Left kidney (tissue), 8 donors: ENCODE measurements at places on chromosomes 5 and 9.

DNA sequence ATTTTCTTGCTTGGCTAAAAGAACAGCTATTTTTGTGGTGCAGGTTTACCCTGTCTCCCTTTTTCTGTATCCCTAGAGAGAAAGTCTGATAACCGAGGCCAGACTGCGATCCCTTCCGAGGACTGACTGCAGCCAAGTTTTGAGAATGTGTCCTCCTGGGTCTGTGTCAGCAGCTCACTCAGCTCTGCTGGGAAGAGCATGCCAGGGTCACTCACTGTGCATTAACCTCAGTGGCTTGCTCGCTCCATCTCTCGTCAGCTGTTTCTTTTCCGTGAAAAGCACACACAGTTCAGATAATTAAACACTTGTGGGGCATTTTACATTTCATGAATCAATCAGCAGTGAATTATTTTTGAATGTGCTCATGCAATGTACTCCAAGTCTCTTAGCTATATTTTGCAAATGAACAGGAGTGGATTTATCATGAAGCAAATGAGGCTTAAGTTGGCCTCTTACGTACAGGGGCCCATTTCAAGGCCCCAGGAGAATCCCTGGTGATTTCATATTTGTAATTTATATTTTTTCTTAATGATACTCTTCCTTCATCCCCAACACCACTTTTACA, 252.1 kb downstream of the SMARCA2 start:
- DNase-seq, result peak; percentile 28

GRCh38 chr5:163460562-163461171, at the start of gene HMMR:
Gene HMMR (plus strand): TSS chr5:163460632. CDS start chr5:163460693, 61 bp downstream.
- no peak for DNase-seq

DNA sequence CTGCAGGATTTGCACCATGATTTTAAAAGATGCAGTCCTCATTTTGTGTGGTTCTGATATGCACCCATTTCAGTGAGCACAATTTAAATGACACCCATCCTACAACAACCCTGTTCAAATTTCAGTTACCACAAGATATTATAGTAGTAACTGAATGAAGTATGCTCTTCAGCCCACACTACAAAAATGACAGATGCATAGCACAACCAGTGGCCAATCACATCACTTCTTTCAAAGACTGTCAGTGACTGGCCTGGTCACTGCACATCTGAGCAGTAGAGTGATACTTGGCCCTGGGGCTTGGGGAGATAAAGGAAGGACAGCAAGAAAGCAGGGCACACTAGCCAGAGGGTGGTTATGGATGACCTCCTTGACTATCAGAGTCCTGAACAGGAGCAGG, 19.8 kb upstream of the IFNK start:
- no peak for DNase-seq

DNA sequence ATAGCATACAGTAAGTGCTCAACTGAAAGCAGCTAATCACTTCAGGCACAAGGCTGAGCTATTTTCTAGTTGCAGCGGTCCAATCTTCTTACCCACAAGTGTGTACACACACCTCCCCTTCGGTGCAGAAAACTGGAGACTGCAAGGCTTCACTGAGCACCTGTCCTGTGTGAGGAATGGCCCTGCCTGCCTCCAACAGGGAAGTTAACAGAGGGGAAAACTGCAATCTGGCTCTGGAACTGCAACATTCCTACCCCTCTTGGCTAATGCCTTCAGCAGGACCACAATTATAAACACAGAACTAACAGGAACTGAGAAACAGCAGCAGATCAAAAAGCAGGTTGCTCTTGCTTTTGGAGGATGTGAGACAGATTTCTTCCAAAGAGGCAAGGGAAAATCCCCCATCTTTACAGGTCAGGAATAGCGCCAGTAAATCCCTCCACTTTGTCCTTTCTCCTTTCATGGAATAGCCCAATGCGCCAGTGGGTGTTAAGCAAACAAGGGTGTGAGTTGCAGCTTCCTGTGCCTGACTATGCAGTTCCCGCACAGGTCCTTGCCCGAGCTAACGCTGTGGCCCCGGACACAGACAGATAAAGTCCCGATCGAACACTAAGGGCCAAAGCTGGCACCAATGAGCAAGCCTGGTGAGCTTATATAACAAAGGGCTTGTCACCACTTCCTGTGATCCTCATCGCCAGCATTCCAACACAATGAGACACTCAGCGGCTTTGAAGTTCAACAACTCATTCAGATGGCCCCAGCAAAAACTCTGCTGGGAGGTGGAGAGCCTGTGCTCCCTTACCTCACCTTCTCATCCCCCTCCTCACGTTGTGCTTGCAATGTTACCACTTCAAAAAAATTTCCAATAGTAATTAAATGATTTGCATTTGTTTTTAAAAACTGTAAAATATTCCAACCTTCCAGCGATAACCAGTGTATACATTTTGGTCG, 21.5 kb downstream of the SHB start:
- DNase-seq, result peak; percentile 78

- DNase-seq, result no peak
These were observed 40.3 kb downstream of the NR6A1 start for GRCh38 chr9:124730772-124731171.

- no peak for DNase-seq
These were observed 37.8 kb upstream of the ATP6V1G1 start for GRCh38 chr9:114549697-114550330.

- peak; percentile 32 for DNase-seq
These were observed 91.1 kb upstream of the STARD4 start for GRCh38 chr5:111603446-111603827.
